Stimulated activated CD4-positive, alpha-beta T cell treated with anti-CD3 and anti-CD28 coated beads, Interleukin-1b, Interleukin-23, amount 100 ng/mL, for 1 hour (primary cell): ENCODE measurements at places on chromosomes 11 and 22.

GRCh38 chr22:37639771-37640590 lies 512 bp downstream of the SH3BP1 start:
- no peak for DNase-seq

DNA sequence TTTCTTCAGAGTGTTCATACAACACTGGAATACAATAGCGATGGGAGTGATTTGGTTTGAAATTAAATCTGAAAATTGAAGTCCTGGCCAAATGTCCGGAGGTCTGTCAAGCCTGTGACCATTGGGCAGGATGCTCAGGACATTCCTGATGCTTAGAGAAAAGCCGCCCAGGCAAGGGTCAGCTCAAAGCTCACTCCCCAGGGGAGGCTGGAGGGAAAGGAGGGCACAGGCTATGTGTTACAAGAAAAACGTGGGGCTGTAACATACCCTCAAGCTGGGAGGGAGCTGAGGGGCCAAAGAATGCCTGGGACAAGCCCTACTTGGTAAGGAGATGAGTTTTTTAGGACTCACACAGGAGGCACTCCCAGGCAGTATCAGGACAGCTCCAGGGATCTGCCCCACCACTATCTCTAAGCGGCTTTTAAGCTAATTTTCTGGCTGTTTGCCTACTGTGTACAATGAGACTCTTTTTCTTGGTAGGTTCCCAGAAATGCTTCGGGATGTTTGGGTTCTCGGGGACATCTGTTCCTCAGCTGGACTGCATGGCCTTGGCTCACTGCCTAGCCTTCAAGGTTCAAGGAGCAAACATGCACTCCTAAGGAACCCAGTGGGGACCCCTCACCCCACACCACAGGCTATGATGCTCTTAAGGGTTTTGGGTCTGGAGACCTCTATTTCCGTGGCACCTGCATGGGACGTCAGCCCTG lies 500.1 kb downstream of the BRD1 start:
- DNase-seq: no peak

- no peak for DNase-seq
These were observed 51.1 kb downstream of the PANX1 start for GRCh38 chr11:94179696-94180095.

GRCh38 chr11:73995247-73995646 lies 12.6 kb upstream of the UCP2 start:
- no peak for DNase-seq

DNA sequence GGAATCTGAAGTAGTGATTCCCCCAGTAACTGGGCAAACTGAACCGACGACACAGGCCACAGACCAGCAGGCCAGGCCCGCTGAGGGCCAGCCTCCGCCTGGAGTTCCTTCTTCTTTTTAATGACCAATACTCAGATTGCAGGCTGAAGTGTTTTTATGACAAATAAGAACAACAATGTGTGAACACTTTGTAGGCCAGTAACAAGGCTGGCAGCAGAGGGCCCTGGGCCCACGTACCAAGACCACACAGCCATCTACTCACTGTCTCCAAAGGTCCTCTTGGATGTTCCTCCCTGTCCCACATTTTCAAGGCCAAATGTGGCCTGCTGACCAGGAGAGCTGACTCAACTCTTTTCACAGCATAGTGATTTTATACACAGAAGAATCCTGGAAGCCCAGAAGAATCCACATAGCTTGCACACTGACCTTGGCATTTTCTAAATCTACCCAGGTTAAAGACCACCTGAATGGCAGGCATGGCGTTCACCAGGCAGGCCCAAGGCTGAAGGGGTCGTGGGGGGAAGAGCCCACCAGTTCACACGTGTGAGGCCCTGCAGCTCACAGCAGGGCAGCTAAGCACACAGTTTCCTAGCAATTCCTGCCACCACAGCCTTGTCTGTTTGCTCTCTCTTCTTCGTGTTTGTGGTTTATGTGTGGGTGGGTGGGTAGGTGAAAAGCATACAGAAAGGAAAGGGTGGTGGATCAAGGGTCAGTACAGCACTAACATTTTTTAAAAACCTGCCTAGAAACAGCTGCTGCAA lies 13.3 kb downstream of the SMCO4 start:
- no peak for DNase-seq

DNA sequence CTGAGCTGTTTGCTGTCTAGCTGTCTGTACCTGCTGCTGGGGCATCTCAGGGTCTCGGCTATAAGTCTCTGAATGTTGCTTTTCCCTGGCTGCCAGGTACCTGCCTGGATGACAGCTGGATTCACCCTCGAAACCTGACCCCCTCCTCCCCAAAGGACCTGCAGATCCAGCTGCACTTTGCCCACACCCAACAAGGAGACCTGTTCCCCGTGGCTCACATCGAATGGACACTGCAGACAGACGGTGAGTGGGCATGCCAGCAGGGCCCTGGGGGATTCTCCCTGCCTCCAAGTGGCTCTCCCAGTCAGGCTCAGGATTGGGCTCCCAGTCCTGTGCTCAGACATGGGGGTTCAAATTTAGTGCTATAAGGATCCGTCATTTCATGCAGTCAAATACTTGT lies 12.9 kb downstream of the IL17RA start:
- no peak for DNase-seq

DNA sequence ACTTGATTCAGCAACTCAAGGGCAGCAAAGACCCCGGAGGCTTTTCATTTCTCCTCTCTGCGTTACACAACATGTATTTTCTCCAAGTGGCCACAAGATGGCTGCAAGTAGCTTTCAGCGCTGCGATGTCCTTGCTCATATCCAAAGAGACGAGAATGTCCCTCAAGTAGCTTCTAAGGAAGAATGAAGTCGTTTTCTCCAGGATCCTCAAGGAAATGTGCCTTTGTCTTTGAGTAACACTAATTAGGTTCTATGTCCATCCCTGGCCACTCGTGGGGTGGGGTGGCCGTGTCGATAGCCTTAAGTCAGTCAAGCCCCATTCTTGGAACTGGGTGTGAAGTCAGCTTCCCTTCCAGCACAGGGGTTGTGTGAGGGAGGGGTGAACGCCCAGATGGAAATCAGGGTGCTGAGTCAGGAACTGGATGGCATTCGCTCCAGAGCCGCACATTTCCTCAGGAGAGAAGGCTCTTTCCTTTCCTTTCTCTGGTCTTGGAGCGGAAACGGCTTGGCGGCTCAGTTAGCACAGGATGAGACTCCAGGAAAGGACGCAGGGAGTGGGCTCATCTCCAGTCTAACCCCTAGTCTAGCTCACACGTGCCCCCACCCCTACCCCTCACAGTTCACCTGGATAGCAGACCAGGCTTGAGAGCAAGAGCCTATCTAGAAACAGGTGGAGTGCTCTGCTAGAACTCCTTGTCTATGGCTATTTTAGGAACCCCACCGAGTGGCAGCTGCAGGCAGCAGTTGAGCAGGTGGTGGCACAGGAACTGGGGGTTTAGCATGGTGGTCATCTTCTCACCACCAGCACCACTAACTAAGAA lies 44.3 kb downstream of the NNMT start:
- no peak for DNase-seq

DNA sequence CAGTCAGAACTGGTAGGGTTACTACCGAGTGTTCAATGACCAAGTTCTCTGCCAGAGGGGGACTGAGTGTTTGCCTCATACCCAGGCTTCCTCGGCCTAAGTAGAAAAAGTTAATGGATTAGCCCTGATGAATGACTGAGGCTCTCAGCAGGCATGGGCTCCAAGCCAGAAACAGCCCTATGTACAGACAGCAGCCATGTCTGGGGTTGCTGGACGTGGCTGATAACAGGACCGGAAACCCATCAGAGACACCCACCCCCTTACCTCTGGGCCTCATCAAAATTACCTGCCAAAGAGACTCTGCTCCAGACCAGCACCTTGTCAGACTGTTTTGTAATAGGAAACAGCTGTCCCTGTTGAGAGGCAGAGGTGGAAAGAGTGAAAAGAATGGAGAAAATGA lies 351.4 kb downstream of the ETS1 start:
- DNase-seq: no peak

DNA sequence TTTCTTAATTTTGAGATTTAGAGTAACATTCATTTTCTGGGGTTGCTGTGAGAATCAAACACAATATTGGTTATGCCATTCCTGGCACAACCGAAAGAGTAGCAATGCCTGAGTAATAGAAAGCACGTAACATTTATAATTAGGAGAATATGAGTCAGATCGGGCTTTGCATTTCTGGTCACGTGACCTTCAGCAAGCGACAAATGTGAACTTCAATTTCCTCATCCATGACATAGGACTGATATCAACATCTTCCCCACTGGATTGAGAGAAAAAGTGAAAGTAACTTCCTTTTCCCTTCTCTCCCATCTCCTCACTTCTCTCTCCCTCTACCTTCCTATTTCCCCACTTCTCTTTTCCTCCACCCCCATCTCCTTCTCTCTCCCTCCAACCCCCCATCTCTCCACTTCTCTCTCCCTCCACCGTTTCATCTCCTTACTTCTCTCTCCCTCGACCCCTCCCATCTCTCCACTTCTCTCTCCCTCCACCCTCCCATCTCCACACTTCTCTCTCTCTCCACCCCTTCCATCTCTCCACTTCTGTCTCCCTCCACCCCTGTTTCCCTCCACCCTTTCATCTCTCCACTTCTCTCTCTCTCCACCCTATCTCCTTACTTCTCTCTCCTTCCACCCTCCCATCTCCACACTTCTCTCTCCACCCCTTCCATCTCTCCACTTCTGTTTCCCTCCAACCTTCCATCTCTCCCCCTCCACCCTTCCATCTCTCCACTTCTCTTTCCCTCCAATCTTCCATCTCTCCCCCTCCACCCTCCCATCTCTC lies 33.5 kb upstream of the CAT start:
- DNase-seq: no peak

DNA sequence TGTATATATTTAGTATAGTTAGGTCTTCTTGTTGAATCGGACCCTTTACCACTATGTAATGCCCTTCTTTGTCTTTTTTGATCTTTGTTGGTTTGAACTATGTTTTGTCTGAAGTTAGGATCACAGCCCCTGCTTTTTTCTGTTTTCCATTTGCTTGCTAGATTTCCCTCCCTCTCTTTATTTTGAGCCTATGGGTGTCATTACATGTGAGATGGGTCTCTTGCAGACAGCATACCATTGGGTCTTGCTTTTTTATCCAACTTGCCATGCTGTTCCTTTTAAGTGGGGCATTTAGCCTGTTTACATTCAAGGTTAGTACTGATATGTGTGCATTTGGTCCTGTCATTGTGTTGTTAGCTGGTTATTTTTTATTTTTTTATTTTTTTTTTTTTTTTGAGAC lies 224.6 kb downstream of the INSC start:
- DNase-seq: no peak

GRCh38 chr11:128463371-128463829 lies 124.0 kb downstream of the ETS1 start:
- no peak for DNase-seq

DNA sequence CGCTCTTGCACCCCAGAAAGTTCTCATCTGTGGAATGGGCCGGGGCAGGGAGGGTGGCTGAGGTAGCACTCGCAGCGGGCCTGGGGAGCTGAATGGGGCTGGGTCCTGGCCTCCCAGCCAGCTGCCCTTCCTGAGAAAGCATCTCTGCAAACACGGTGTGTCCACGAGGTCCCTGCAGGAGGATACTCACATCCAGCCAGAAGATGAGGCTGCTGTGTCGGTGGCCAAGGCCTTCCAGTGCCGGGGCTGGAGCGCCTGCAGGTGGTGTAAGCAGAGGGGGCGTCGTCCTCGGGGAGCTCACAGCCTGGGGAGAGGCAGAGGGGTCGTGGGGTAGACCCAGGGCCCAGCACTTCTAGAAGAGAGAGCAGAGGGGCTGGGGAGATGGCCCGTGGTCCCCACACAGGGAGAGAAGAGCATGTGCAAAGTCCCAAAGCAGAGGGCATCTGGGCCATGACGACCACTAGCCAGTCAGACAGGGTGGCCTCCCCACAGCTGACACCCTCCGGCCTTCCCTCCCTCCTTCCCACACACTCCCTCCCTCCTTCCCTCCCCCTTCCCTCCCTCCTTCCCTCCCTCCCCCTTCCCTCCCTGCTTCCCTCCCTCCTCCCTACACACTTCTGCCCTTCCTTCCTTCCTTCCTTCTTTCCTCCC lies 97.9 kb downstream of the WNT7B start:
- no peak for DNase-seq

GRCh38 chr11:122330279-122330965 lies 214.4 kb upstream of the BLID start:
- no peak for DNase-seq

GRCh38 chr11:118488480-118489109 lies 38.7 kb upstream of the TTC36 start:
- peak; percentile 61 for DNase-seq

DNA sequence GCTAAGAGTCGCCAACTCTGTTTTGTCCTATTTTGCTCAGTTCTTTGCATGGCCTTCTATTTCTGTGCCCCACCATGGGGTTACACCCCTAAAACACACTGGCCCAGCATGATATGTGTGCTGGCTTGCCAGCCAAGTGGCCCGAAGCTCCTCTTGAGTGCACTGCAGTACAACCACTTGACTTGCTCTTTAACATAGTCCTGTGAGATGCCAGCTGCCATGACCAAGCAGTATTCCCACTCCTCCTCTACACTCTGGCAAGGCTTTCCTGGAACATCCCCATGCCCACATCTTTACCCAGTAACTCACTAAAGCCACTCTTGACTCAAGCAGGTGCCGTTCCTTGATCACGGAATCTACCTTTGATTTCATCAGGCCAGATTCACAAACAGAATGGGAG lies 102.9 kb upstream of the GAL start:
- no peak for DNase-seq

GRCh38 chr11:32280339-32280738 lies 155.0 kb downstream of the WT1 start:
- no peak for DNase-seq

- no peak for DNase-seq
These were observed 13.9 kb downstream of the DAGLA start for GRCh38 chr11:61693922-61694601.

- DNase-seq: no peak
These were observed 56.7 kb downstream of the CACNA1I start for GRCh38 chr22:39627208-39627607.

DNA sequence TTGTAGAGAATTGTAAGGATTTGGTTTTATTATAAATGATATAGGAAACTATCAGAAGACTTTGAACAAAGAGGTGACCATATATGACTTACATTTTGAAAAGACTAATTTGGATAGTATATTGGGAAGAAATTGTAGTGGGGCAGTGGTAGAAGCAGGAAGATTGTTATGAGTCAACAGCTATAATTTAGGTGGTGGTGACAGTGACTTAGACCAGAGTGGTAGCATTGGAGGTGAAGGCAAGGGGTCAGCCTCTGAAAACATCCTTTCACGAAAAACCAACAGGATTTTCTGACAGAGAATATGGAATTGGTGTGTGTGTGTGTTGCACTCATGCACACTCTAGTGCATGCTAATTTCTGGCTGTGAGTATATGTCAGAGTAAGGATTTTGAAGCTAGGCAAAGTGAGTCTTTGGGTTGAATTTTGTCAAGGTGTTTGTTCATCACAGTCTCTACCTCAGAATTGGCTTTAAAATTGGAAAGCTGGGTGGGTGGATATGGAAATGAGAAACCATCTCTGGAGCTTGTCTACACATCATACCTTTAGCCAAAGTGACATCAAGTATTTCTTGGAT lies 8.2 kb upstream of the HBE1 start:
- DNase-seq: no peak

DNA sequence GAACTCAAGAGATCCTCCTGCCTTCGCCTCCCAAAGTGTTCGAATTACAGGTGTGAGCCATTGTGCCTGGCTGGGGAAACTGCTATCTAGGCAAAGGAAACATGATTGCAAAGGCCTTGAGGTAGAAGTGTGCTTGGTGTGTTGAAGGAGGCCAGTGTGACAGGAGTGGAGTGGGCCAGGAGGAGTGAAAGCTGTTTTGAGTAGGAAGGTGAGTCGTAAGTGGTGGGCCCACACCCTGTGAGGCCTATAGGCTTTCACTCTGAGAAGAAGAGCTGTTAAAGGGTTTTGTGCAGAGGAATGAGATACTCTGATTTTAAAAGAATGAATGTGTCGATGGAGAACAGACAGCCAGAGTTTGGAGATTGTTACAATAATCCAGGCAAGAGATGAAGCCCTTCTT lies 43.4 kb downstream of the WEE1 start:
- DNase-seq: no peak
